ENCODE measurements at places on chromosomes 6 and 20. TPM values are rescaled to one million over a fixed set of nuclear protein-coding genes. Genes with fewer than 3 reads are reported as not detected.

DNA sequence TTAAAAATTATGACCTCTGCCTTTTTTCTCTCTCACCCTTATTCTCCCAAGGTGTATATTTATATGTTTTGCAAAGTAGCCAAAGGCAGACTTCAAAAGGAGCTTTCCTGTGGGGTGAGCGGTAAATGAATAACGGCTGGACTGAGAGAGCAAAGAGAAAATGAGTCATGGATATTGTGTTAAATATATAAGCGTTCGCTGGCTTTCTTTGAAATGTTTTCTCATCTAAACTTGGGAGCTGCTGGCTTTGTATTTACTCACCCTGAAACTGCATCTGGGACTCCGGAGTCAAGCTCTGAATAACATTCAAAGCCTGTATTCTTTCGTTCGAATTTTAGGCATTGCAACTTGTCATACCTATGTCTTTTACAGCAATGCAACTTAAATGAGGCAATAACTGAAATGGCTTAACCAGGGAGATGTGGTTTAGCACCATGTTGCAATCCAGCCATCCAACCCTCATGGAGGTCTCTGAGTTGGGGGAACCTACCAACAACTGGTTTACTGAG, 32.0 kb downstream of the ATXN1 start:
- no peak overlapping the region for H3K4me3 ChIP-seq
- DNase-seq: no peak
- peaks cover 50% of the 10 kb centered on the region for H3K4me1 ChIP-seq
- H3K27me3 ChIP-seq: no peaks in the 10 kb centered on the region
- H3K36me3 ChIP-seq: no peaks in the 10 kb centered on the region

- peaks cover 42% of the 10 kb centered on the region for H3K4me1 ChIP-seq
- peak overlapping the region; percentile 83 for H3K27ac ChIP-seq
- no peaks in the 10 kb centered on the region for H3K36me3 ChIP-seq
- no peaks in the 10 kb centered on the region for H3K27me3 ChIP-seq
- peak; percentile 75 for DNase-seq
Measured at GRCh38 chr6:37239950-37240713, 17.4 kb upstream of the TBC1D22B start.

GRCh38 chr6:128139519-128139918, 238.7 kb upstream of the THEMIS start:
- no peaks in the 10 kb centered on the region for H3K27me3 ChIP-seq
- no peak overlapping the region for H3K27ac ChIP-seq
- H3K36me3 ChIP-seq: no peaks in the 10 kb centered on the region
- H3K4me3 ChIP-seq: no peak overlapping the region
- H3K4me1 ChIP-seq: peaks cover 8% of the 10 kb centered on the region
- DNase-seq: no peak

Gene LY6G6C
- total RNA-seq: 2.5 TPM

Gene SPINT3
- not detected for total RNA-seq

DNA sequence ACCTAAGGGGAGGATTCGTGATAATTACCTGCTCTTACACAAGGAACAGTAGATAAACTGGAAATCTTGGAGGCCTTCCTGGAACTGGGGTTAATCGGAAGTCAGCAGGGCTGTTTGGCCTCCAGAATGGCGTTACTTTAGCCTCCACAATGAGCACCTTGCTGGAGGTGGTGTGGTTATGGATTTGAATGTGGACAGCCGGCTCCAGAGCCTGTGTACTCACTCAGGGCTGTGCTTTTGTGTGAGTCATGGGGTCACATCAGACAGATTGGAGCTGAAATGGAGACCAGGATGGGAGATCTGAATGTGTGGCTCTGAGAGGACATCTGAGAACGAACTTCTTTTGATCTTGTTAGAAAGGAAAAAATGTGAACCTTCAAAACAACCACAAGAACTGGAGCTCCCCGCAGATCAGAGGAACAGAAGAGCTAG, 30.4 kb downstream of the IGF2R start:
- H3K4me1 ChIP-seq: peaks cover 3% of the 10 kb centered on the region
- peaks cover 50% of the 10 kb centered on the region for H3K36me3 ChIP-seq
- DNase-seq: no peak
- H3K27me3 ChIP-seq: no peaks in the 10 kb centered on the region
- no peak overlapping the region for H3K27ac ChIP-seq

DNA sequence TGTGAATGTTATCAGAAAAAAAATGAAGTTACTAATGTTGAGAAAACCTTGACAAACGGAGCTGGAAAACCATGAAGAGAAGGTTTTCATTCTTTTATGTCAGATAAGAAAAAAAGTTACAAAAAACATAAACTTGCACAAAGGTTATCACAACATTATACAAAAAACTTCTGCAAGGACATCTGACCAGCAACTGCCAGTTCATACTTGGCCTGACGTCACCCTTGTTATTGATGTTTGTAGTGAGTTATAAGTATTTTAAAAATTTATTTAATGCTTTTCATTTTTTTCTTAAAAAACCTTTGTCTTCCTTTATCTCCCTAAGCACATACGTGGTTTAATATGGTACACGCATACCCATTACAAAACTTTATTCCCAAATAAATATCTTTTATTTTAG, 16.3 kb downstream of the GSTA3 start:
- H3K27ac ChIP-seq: no peak overlapping the region
- no peaks in the 10 kb centered on the region for H3K27me3 ChIP-seq
- no peaks in the 10 kb centered on the region for H3K36me3 ChIP-seq
- no peak overlapping the region for H3K4me3 ChIP-seq
- no peaks in the 10 kb centered on the region for H3K4me1 ChIP-seq

All from type B pancreatic cell (in vitro differentiated cells).